ENCODE measurements at places on chromosomes 1 and 21. TPM values are rescaled to one million over a fixed set of nuclear protein-coding genes. Genes with fewer than 3 reads are reported as not detected.

Gene OR2L8
- polyA plus RNA-seq = not detected

Gene ADIPOR1
- polyA plus RNA-seq = 56.8 TPM

DNA sequence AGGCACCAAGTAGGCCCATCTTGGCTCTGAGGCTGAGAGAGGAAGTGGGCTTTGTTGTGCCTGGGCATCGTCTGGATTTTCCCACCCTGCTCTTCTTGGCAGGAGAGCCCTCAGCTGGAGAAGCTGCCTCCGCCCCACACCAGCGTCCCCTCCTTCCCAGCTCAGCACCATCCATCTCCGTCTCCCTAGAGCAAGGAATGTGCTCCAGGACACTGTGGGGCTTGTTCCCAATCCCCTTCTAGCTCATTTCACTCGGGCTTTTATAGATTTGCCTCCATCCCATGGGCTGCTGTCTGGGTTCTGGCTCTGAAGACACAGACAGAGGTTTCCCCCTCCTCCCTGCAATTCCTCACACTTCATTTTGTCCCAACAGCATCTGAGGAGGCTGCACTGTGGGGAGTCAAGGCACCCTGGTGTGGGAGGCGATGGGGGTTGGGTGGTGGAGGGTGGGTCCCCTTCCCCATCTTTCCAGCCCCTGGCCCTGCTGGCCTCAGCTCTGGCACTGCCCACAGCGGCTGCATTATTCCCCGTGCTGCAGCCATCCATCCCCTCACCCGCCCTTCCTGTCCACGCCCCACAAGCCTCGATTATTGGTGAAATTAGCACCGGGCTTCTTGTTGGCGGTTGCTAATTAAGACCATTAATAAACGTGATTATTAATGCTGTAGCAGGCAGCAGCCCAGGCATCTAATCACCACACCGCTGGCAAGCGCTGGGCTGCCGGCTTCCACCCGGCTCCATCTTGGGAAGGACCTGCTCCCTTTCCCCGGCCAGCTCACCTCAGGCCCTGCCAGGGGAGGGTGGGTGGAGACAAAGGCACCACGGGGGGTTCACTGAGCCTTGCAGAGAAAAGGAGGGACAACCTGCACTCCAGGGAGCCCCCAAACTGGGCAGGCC is 21.7 kb downstream of the RHBG start:
- no peaks in the 10 kb centered on the region for H3K36me3 ChIP-seq
- no peak overlapping the region for H3K4me3 ChIP-seq
- DNase-seq = no peak

- H3K4me3 ChIP-seq = no peak overlapping the region
- no peaks in the 10 kb centered on the region for H3K27me3 ChIP-seq
- no peaks in the 10 kb centered on the region for H3K36me3 ChIP-seq
- H3K27ac ChIP-seq = no peak overlapping the region
- DNase-seq = no peak
- H3K4me1 ChIP-seq = no peaks in the 10 kb centered on the region
Observed at GRCh38 chr1:67468066-67468718, 38.0 kb upstream of the SERBP1 start.

Gene ANKRD45
- polyA plus RNA-seq = not detected

- no peak overlapping the region for H3K4me3 ChIP-seq
- H3K36me3 ChIP-seq = no peaks in the 10 kb centered on the region
- no peaks in the 10 kb centered on the region for H3K27me3 ChIP-seq
- H3K4me1 ChIP-seq = peaks cover 6% of the 10 kb centered on the region
- H3K27ac ChIP-seq = no peak overlapping the region
- no peak for DNase-seq
Observed at GRCh38 chr1:15866721-15867201, 19.3 kb downstream of the SPEN start.

DNA sequence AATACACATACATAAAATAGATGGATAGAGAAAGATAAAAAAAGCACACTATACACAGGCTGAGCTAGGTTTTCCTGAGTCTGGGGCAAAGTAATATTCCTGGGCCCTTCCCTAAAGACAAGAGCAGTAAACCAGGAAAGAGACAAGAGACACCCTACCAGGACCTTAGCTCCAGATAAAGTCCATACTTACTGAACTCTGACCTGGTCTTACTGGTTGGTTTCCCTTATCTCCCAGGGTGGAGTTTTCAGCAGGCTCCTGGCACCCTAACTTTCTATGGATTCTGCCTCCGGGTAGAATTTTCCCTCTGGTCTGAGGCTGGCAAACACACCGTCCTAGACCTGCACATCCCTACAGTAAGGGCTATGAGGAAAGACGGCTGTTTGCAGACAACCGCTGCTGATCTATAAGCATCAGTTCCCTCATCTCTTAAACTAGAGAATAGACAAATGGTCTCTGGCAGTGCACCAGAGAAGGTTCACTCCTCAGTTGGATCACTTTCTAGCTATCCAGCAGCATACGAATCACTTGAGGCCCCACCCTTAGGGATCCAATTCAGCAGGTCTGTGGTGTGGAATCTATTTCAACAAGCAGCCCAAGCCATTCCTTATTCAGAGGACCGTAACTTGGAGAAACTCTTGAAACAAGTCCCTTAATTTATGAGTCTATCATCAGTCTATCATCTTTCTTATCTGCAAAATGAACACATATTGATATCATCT is 52.0 kb downstream of the ARHGEF11 start:
- no peaks in the 10 kb centered on the region for H3K36me3 ChIP-seq
- no peak overlapping the region for H3K27ac ChIP-seq
- DNase-seq = no peak
- H3K27me3 ChIP-seq = no peaks in the 10 kb centered on the region
- H3K4me3 ChIP-seq = no peak overlapping the region

DNA sequence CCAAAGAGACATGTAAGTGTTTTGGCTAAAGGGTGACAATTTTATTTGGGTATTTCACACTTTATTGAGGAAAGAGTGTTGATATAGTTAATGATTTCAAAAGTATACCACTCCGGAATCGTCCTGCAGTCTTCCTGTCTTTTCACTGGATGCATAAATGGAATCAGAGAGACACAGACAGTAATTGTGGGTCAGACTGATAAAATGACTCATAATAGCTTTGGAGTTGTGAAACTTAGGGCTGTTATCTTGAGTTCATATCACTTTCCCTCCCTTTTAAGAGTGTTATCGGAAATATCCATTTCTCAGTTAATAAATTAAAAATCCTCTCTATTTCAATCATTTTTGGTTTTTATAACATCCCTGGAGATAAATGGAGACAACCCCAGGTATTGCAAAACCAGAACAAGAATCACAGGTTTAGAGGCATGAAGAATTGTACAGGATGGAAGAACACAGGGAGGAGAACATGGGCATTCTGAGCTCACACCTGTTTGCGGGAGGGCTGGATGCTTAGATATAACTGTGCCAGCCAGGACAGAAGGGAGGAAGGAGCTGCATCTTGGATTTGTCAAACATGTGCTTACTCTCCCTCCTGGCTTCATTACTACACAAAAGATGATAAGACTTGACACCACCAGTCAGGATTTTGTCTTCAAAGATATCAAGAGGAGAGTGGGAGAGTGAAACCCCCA is 185.4 kb downstream of the LMO4 start:
- H3K27me3 ChIP-seq = no peaks in the 10 kb centered on the region
- no peak for DNase-seq
- no peaks in the 10 kb centered on the region for H3K36me3 ChIP-seq
- no peak overlapping the region for H3K4me3 ChIP-seq

- no peaks in the 10 kb centered on the region for H3K27me3 ChIP-seq
- no peaks in the 10 kb centered on the region for H3K36me3 ChIP-seq
- no peak overlapping the region for H3K27ac ChIP-seq
- no peaks in the 10 kb centered on the region for H3K4me1 ChIP-seq
- H3K4me3 ChIP-seq = no peak overlapping the region
Observed at GRCh38 chr1:209048941-209049669, 534.4 kb upstream of the CAMK1G start.

Gene FCER1G
- 5.1 TPM for polyA plus RNA-seq

Gene PAPPA2
- not detected for polyA plus RNA-seq

DNA sequence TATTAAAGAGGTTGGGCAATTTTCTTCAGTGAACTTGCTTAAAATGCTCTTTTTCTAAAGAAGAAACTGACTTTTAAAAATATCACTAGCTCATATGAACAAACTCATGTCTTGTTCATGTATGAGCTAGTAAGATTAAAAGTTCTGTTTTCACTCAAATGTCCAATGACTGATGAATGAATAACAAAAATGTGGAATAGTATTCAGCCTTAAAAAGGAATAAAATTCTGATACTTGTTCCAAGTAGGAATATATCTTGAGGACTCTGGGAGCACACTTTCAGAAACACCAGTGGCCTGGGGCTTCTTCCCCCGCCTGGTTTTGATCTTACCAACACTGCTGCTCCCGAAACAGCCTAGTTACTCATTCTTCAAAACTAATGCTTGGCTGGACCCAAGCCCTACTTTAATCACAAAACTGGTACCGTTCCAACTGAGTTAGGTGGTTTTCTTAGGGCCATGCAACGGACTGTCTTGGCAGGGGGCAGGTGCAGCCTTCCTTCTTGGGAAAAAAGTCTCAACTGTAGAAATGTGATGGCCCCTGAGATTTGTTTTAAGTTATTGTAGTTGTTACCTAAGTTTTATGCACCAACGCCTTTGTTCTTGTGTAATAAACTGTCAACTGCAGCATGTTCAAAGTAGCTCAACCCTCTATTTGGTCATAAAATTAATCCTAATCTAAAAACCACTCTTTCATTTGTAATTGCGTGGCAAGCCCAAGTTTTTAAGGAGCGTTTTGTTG is 116.0 kb downstream of the ETS2 start:
- H3K4me3 ChIP-seq = no peak overlapping the region
- H3K36me3 ChIP-seq = no peaks in the 10 kb centered on the region

Gene TBX19
- polyA plus RNA-seq = 2.2 TPM

GRCh38 chr1:180299479-180300221 is 69.6 kb downstream of the LHX4 start:
- H3K36me3 ChIP-seq = no peaks in the 10 kb centered on the region
- no peak for DNase-seq
- H3K27ac ChIP-seq = no peak overlapping the region

GRCh38 chr1:184987696-184988095 is 13.4 kb upstream of the NIBAN1 start:
- no peaks in the 10 kb centered on the region for H3K27me3 ChIP-seq
- H3K4me3 ChIP-seq = no peak overlapping the region
- no peak for DNase-seq
- no peak overlapping the region for H3K27ac ChIP-seq
- H3K36me3 ChIP-seq = no peaks in the 10 kb centered on the region
